Activated CD4-positive, alpha-beta T cell treated with anti-CD3 and anti-CD28 coated beads, Interleukin-10, Interleukin-2, amounts not matched to agents 100 ng/mL and 50 ng/mL, durations not matched to agents 16 hours and 8 hours (primary cell): ENCODE measurements at places on chromosomes 6 and 20.

GRCh38 chr20:47758517-47759450, 26.5 kb downstream of the SULF2 start:
- no peak for DNase-seq

- no peak for DNase-seq
Observed at GRCh38 chr6:75926293-75927168, 145.9 kb downstream of the IMPG1 start.

- DNase-seq, result no peak
Observed at GRCh38 chr6:135557582-135557981, 60.0 kb upstream of the AHI1 start.

GRCh38 chr6:53333439-53334408, 15.0 kb downstream of the ELOVL5 start:
- no peak for DNase-seq

- no peak for DNase-seq
Observed at GRCh38 chr6:106177786-106178185, 91.7 kb downstream of the PRDM1 start.

GRCh38 chr6:144657691-144658090, 372.6 kb downstream of the UTRN start:
- no peak for DNase-seq

- no peak for DNase-seq
Observed at GRCh38 chr6:20605061-20605460, 70.8 kb downstream of the CDKAL1 start.

- DNase-seq, result no peak
Observed at GRCh38 chr20:62663145-62664018, 21.1 kb downstream of the SLCO4A1 start.

DNA sequence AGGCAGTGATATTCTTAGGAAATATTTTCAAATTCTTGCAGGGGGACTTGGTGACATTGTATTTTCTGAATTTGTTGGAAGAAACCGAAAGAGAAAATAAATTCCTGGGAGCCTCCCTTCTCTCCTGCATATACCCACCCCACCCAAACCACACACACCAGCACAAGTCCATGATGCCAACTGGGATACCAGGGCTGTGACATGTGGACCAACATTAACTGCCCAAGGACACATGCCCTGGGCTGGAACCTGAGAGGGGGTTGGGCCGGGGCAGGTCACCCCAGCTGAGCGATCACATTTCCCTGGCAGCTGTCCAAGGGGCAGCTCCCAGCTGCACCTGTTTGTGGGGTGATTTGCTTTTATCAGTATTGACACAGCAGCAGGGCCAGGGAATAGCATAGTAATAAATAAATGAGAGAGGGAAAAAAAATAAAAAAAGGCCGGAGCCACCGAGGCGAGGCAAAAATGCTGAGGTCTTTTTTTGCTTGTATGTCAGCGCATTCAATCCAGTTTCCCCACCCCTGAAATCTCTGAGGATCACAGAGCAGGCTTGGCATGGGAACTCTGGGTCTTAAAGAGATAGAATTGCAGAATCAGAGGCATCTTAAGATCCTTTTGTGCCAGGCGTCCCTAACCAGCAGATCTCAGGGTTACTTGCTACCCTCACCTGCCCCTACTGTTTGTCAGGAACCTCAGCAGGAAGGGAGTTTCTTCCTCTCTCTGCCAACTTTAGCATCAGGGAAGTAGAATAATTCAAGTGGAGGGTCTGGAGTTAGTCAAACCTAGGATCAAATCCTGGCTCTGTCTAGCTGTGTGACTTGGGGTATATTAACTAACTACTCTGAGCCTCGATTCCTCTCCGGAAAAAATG, 66.5 kb upstream of the PIM1 start:
- DNase-seq, result peak; percentile 33

DNA sequence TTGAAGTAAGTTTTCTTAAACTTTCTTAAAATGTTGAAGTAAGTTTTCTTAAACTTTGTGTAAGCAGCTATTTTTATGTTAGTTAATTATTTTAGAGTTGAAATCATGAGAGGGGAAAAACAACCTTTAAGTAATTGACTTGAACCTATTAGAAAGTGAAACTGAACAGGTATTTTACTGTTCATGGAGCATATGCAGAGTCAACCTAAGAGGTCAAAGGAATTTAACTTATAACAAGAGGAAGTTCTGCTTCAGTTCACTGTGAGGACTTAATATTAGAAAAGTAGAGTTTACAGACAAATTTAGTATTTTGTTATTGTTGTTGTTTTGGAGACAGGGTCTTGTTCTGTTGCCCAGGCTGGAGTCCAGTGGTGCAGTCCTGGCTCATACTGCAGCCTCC, 38.0 kb downstream of the CDYL start:
- no peak for DNase-seq

DNA sequence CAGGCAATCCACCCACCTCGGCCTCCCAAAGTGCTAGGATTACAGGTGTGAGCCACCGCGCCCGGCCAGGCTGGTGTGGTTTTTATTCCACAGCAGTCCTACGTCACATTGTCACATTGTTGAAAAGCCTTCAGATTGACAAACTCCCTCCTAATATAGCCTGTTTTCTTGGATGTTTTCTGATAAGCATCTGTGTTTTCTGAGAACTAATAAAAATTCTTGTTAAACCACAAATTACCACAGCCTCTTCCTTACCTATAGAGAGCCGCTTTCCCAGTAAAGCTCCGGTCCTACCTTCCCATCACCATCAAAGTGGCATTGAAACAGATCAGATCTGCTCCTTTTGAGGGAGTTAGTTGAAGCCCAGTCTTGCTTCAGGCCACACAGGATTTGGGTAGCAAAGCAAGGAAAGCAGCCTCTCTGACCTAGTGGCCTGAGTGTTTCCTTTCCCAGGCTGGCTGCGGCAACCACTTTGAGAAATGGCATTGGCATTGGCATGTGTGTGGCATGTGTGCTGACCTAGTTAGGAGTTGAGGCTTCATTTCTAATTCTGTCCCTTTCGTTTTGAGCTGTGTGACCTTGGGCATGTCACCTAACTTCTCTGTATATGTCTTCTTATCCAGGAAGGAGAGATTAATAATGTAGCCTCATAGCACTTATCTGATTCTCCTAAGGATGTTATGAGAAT, 1.7 kb upstream of the PKIG start:
- DNase-seq, result peak; percentile 54

- no peak for DNase-seq
Observed at GRCh38 chr6:22098601-22099031, 198.2 kb downstream of the PRL start.

- DNase-seq, result no peak
Observed at GRCh38 chr6:149988550-149989346, 25.0 kb downstream of the ULBP1 start.

DNA sequence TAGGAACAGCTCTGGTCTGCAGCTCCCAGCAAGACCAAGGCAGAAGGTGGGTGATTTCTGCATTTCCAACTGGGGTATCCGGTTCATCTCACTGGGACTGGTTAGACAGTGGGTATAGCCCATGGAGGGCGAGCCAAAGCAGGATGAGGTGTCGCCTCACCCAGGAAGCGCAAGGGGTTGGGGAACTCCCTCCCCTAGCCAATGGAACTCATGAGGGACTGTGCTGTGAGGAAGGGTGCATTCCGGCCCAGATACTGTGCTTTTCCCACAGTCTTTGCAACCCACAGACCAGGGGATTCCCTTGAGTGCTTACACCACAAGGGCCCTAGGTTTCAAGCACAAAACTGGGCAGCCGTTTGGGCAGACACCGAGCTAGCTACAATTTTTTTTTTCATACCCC, 21.8 kb downstream of the HDDC2 start:
- DNase-seq, result peak; percentile 21

- DNase-seq, result no peak
Observed at GRCh38 chr6:132843316-132844035, 29.1 kb downstream of the RPS12 start.

DNA sequence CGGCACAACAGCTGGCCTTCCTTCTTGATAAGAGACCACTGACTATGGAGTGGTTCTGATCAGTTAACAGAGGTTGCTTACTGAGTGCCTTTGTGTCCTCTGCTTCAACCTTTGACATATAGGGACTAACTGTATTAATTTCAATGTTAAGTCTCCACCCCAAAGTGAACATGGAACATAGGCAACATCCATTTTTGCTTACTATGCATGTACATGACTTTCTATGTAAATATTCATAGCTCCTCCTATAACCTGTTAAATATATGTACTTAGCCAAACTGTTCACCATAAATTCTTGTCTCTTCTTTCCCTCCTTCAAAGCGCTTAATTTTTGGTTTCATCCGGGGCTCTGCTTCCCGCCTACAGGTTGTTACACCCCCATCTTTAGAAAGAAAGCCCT, 334.8 kb downstream of the EPM2A start:
- no peak for DNase-seq

- no peak for DNase-seq
Observed at GRCh38 chr6:13415283-13415682, 72.1 kb downstream of the GFOD1 start.

GRCh38 chr20:2688041-2688591, 4.5 kb upstream of the EBF4 start:
- DNase-seq, result peak; percentile 78

DNA sequence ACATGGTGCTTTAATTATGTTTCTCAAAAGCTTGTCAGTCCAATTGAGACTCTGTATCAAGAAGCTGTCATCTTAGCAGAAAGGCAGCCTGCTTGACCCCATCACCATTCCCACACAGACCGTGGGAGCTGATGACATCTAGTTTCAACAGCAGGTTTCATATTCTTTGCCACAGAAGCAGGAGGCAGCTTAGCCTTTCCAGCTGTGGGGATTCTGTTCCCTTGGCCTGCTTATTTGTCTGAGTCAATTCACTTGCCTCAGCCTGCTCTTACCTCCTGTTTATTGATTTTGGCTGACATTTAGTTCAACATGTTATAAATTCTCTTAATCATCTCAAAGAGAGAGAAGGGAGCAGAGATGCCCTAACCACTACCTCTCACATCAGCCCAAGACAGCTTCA, 527.7 kb downstream of the ADGRB3 start:
- DNase-seq, result no peak

- DNase-seq, result no peak
Observed at GRCh38 chr6:34052918-34053608, 92.8 kb downstream of the GRM4 start.

- no peak for DNase-seq
Observed at GRCh38 chr6:20704325-20705025, 170.2 kb downstream of the CDKAL1 start.

DNA sequence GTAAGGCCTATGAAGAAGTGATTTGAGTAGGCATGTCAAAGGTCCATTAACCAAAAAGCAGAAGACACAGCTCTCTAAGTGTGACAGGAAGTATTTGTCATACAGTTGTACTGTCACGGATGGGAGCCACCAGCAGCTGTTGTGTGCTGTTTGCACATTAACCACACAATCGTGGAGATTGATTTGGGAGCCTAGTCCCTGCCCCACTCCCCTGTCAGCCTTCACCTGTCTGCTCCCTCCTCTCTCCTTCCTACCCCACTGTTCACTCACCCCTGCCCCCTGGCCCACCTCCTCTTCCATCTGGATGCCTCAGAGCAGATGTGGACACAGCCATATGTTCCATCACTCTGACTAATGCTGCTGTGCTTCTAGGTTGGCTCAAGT, 124.7 kb upstream of the SPACA1 start:
- DNase-seq, result peak; percentile 65

DNA sequence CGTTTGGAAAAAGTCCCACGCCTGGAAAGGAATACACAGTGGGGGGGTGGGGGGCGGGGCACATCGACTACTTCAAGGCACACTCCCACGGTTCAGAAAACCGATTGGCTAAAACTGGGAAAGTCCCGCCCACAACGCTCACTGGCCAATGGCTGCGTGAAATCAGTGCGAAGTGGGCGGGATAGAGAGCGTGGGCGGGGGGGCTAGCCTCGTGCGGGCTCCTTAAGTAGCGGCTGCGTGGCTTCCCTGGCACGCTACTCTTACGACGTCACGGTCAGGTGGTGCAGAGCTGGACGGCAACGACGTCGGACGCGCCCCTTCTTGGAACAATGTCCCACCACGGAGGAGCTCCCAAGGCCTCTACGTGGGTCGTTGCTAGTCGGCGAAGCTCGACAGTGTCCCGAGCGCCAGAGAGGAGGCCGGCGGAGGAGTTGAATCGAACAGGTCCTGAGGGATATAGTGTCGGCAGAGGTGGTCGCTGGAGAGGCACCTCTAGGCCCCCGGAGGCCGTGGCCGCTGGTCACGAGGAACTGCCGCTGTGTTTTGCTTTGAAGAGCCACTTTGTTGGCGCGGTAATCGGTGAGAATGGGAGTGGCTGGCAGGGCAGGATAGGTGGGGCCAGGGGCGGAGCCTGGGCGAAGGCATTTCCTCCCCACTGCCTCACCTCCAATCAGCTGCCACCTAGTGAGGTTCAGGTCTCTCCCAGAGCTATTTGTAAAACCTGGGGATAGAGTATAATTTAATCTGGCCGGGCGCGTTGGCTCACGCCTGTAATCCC, at the start of gene DDX43:
DDX43 (plus strand) TSS at position 252 of the 778 bp plus-strand sequence; CDS start at position 330, 78 bp downstream.
- peak; percentile 41 for DNase-seq

- no peak for DNase-seq
Observed at GRCh38 chr6:131778169-131778568, 29.7 kb upstream of the ENPP1 start.

GRCh38 chr6:7554533-7555275, 13.2 kb downstream of the DSP start:
- DNase-seq, result no peak

DNA sequence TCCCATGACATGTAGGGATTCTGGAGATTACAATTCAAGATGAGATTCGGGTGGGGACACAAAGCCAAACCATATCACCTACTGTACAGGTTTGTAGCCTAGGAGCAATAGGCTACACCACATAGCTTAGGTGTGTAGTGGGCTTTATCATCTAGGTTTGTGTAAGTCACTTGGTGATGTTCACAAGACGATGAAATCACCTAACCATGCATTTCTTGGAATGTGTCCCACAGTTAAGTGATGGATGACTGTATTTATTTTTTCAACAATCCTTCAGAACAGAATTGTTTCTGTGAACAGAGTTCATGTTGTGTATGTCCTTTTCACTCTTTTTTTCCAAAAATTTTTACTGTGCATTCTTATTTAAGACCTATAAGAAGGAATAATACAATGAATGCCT, 76.1 kb downstream of the DTD1 start:
- no peak for DNase-seq

DNA sequence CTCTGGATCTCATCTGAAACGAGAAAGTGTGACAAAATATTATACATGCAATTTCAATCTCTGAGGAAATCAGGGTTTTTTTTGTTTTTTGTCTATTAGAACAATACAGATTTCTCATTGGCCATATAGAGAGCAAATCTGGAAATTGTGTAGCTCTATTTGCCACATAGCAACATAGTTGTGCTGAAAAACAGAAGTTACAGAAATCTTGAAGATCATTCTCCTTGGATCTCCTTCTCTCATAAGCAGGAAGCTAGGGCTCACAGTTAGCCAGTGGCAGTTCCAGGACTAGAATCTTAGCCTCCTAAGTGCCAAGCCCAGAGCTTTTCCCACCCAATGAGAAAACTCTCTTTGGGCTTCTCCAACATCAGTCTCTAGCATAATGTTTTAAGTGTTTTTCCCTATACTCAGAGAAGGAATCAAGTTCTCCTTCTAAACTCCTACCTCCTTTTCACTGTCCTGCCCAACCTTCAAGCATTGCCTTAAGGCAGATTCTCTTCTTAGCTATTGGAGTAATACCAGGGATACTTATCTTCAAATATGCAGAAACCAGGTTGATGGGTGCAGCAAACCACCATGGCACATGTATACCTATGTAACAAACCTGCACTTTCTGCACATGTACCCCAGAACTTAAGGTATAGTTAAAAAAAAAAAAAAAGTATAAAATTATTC, 211.6 kb downstream of the ALDH8A1 start:
- no peak for DNase-seq

- DNase-seq, result no peak
Observed at GRCh38 chr6:107815846-107816245, 8.3 kb downstream of the SCML4 start.
